ENCODE measurements at places on chromosomes 1 and 21.

DNA sequence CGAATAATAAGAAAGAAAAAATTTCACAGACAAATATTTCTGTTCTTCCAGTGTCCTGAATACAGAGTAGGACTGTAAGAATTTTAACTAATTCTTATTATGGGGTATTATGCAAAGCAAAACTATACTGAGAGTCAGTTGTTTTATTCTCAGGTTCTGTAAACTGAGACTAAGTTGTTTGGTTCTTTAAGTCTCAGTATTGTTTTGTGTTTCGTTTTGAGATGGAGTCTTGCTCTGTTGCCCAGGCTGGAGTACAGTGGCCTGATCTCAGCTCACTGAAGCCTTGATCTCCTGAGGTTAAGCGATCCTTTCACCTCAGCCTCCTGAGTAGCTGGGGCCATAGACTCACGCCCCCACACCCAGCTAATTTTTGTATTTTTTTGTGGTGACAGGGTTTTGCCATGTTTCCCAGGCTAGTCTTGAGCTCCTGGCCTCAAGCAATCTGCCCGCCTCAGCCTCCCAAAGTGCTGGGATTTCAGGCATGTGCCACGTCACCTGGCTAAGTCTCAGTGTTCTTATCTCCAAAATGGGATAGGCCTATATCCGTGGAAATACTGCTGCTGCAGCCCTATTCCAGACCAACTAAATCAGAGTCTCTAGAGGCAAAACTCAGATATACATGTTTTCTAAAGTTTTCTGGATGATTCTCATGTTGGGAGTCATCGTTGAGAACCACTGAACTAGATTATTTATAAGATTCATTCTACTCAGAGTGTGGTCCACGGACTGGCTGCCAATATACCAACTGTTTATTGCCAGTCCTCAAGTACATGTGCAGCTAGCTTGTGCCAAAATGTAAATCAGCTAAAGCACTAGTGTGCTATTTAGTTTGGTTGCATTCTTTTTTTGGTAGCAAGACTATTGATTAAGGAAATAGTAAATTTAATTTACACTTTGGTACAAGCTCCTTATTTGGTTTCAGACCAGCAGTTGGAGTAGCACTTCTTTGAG, 116.6 kb downstream of the HS2ST1 start:
- DNase-seq, result no peak

- no peak for DNase-seq
These were observed 115.7 kb downstream of the PRDM16 start for GRCh38 chr1:3184666-3185065.

DNA sequence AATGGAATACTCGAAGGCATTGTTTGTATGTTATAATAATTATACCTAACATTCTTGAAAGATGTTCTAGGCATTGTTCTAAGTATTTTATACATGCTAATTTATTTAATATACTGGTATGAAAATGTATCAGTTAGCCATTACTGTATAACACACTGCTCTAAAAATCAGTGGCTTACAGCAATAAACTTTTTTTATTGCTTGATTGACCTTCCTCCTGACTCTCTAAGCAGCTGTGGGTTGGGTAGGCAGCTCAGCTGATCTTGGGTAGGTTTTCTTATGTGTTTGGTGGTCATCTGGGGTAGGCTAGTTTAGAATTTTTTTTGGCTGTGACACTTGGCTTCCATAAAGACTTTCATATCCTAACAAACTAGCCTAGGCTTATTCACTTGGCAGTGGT, 100.2 kb upstream of the SYT6 start:
- DNase-seq, result no peak

DNA sequence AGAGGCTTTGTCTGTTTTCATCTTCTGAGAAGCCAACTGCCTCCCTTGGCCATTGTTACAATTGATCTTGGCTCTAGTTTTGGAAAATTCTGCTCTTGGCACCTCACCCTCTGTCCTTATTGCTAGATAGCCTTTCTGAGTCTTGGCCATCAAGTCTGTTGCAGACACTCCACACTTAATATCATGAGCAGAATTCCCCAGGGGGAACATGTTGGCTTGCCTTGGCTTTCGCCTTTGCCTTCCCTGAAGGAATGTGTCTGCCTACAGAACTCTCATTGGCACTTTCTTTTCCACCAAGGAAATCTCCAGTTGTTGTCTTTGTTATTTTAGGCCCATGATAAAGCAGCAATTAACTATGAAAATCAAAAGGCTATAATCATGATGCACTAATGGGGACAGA, 42.7 kb upstream of the LDLRAP1 start:
- DNase-seq, result no peak

GRCh38 chr1:185960422-185961321, 226.5 kb downstream of the HMCN1 start:
- no peak for DNase-seq

- no peak for DNase-seq
These were observed 10.9 kb upstream of the SLC25A24 start for GRCh38 chr1:108211014-108211413.

DNA sequence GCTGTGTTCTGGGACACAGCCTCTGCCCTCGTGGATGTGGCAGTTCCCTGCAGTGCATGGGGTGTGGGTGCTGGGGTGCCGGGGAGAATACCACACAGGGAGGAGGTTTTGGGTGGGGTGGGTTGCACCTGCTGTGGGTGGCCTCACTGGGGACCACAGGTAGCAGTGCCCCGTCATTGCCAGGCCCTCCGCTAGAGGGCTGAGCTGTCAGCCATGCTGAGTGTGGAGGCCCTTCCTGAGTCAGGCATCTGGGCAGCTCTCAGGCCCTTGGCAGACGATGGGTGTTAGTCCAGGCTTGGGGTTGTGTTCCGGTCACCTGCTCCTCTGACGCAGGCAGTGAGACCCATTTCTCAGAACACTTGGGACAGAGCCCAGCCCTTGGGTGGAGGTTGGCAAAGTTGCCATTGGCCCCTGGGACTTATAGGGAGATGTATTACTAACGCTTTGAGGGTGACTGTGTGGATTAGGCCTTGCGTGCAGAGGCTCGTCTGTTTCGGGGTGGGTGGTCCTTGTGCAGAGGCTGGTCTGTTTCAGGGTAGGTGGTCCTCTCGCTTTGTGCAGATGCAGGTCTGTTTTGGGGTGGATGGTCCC, 23.9 kb downstream of the PCNT start:
- no peak for DNase-seq

- DNase-seq, result peak; percentile 57
These were observed 618 bp downstream of the JAM2 start for GRCh38 chr21:25639551-25640201.

- no peak for DNase-seq
These were observed 2.6 kb downstream of the HECTD3 start for GRCh38 chr1:45008516-45008915.

Measured in activated naive CD8-positive, alpha-beta T cell treated with anti-CD3 and anti-CD28 coated beads, Interleukin-2, amount 50 U/mL, for 24 hours (primary cell).